ENCODE measurements at places on chromosomes 6 and 20.

DNA sequence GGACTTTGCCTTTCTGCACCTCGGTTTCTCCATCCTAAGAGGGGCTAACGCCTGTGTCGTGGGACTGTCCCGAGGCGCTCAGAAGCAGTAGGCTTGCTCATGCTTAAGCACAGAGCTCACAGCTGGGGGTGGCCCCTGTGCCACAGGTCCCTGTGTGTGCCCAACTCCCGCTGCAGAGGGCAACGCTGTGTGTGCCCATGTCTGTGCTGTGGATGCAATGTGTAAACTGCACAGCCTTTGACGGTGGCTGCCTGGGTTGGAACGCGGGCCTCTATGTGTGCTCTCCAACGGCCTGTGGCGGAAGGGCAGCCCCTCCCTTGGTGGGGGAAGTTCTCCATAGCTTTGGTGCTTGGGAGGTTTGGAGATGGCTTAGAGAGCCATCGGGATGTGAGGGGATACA is 10.7 kb upstream of the GATA5 start:
- no peak for DNase-seq

DNA sequence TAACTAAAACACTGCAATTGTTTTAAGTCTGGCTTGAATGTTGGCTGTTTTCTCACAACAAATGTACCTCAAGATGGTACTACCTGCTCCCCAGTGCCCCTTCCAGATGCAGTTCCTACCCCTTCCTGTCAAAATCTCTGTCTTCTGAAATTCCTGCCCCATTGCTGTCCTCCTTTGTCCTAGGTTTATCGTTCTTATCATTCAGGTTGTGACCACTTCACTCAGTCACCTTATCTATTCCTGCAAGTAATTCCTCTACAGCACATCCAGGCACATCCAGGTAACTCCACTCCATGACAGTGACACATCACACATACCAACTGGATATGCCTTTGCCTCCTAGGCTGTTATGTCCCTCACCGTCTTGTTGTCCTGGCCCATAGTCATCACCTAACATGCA is 90.2 kb downstream of the TRDN start:
- no peak for DNase-seq

- no peak for DNase-seq
These were observed 102.9 kb upstream of the MCHR2 start for GRCh38 chr6:100096936-100097335.

- DNase-seq: no peak
These were observed 124.1 kb downstream of the CBLN4 start for GRCh38 chr20:55881204-55881603.

- DNase-seq: no peak
These were observed 50.7 kb downstream of the LRRC1 start for GRCh38 chr6:53845280-53846195.
